ENCODE measurements at places on chromosomes 1 and 21.

GRCh38 chr1:10904396-10905358 is 107.8 kb upstream of the TARDBP start:
- no peak for DNase-seq

GRCh38 chr1:101178341-101178687 is 58.5 kb upstream of the S1PR1 start:
- no peak for DNase-seq

DNA sequence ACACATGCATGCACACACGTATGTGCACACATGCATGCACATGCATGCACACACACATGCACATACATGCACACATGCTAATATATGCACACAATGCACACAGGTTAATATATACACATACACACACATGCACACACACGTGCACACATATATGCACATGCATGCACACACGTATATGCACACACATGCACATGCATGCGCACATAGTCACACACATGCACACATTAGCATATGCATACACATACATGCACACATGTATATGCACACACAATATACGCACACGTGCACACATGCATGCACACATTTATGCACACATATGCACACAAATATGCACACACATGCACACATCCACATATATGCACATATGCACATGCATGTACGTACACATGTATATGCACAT is 506.8 kb downstream of the MATN1 start:
- no peak for DNase-seq

- no peak for DNase-seq
These were observed 18.0 kb upstream of the ID3 start for GRCh38 chr1:23577056-23578004.

- DNase-seq = no peak
These were observed 2212.8 kb downstream of the MRPL39 start for GRCh38 chr21:23394458-23394857.

DNA sequence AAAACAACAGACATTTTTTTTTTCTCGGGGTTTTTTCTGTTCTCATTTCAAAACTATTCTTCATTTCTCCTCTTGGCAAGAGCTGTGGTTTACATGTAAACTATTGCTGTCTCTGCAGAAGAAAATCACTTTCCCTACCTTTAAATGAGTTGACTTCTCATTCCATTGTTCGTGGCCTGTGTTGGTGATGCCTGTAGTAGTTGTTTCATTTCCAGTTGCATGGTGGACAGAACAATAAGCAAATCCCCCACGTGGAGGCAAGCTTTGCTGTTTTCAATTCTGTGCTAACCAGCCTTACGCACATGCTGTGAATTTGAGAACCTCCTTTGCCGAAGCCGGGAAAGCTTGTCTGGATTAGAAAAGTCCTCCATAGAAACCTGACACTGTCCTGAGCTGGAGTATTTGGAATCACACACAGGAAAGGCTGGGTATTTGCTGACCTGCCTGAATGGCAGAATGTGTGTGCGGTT is 26.2 kb upstream of the MAP3K7CL start:
- no peak for DNase-seq

DNA sequence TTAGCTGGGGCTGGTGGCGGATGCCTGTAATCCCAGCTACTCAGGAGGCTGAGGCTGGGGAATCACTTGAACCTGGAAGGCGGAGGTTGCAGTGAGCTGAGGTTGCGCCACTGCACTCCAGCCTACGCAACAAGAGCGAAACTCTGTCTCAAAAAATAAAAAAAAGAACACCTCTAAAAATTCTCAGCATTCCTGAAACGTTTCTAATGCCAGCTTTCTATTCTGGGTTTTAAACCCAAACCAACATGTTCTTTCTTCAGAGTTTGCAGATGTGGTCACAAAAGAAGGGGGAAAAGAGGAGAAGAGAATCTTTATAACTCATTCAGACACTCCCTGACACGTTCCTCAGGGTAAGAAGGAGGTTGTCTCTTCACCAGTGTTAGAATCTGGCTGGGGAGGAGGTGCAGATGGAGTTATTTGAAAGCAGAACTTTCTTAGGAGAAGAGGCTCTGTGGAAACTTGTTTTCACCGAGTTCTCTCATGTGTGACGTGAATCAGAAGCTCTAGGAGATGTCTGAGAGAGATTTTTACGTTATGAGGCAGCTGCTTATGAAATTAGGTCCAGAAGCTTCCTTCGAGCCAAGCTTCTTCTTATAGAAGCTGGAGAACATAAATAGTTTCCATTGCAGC is 17.8 kb upstream of the CNR2 start:
- DNase-seq = no peak

GRCh38 chr1:246005067-246005466 is 502.0 kb downstream of the SMYD3 start:
- no peak for DNase-seq

DNA sequence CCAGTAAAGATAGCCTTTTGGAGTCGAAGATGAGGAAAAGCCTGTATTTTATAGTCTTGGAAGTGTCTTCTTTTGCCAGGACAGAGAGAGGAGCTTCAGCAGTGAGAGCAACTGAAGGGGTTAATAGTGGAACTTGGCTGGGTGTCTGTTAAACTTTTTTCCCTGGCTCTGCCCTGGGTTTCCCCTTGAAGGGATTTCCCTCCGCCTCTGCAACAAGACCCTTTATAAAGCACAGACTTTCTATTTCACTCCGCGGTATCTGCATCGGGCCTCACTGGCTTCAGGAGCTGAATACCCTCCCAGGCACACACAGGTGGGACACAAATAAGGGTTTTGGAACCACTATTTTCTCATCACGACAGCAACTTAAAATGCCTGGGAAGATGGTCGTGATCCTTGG is at the start of gene VCAM1:
TSS of gene VCAM1 (plus strand) at position 253 of the 400 bp plus-strand sequence. CDS start at position 372, 119 bp downstream.
- DNase-seq = no peak

- DNase-seq = no peak
These were observed 28.9 kb upstream of the RBM15 start for GRCh38 chr1:110310300-110310699.

GRCh38 chr1:22143065-22144033 is at the start of gene WNT4:
TSS of gene WNT4 (minus strand) at chr1:22143097. CDS start at chr1:22142922, 175 bp downstream.
- DNase-seq = no peak

GRCh38 chr1:214523124-214523824 is 28.1 kb downstream of the PTPN14 start:
- no peak for DNase-seq

- DNase-seq = no peak
These were observed 103.5 kb downstream of the MAST2 start for GRCh38 chr1:45906883-45907282.

- no peak for DNase-seq
These were observed 41.0 kb upstream of the F3 start for GRCh38 chr1:94582565-94582964.

- peak; percentile 37 for DNase-seq
These were observed 51.9 kb upstream of the SYNC start for GRCh38 chr1:32754317-32755097.

GRCh38 chr1:16126160-16126559 is 29.7 kb downstream of the EPHA2 start:
- DNase-seq = no peak

- no peak for DNase-seq
These were observed 477.5 kb downstream of the SMYD3 start for GRCh38 chr1:246029616-246030015.

DNA sequence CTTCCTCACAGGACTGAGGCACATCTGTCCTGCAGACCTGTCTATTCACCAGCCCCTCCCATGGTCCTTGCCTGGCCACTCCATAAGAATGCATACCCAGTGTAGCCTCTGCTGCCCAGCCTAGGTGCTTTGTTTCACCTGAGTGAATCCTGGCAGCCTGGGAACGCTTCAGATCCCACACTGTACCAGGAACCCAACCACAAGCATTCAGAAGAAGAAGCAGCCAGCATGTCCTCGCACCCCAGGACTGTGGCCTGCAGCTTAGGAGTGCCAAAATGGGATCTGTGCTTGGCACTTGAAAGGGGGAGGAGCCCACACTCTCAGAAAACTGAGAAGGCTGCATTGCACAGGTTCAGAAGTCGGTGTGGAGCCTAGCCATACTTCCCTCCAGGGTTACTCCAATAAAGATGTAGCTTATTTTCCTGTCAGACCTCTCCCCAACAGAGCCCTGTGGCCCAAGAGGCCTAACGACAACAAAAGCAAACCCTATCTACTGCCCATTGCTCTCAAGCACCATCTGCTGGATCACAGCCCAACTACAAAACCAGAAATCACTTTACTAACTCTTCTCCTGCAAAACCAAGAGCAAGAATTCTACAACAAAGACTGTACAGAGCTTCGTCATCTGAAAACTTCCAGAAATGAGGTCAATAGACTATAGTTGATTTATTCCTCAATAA is 923.1 kb upstream of the NEGR1 start:
- DNase-seq = no peak

GRCh38 chr1:38026592-38027200 is 14.2 kb downstream of the UTP11 start:
- DNase-seq = no peak

GRCh38 chr1:206739411-206740076 is 31.0 kb upstream of the IL19 start:
- DNase-seq = no peak

DNA sequence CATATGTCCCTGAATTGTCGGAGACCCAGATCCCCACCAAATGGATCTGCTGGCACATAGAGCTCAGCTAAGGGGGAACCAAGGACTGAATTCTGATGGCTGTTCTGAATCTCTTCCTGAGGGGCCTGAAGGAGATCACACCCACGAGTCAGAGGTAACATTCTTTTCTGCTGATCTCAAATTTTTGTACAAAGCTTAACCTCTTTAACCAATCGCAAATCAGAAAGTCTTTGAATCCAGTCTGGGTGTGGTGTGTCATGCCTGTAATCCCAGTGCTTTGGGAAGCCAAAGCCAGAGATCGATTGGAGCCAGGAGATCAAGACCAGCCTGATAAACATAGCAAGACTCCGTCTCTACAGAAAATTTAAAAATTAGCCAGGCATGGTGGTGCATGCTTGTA is 62.8 kb upstream of the PRRC2C start:
- no peak for DNase-seq

GRCh38 chr1:58804853-58805565 is 21.2 kb upstream of the JUN start:
- DNase-seq = no peak

- no peak for DNase-seq
These were observed 44.0 kb upstream of the PKN2 start for GRCh38 chr1:88640060-88640459.

DNA sequence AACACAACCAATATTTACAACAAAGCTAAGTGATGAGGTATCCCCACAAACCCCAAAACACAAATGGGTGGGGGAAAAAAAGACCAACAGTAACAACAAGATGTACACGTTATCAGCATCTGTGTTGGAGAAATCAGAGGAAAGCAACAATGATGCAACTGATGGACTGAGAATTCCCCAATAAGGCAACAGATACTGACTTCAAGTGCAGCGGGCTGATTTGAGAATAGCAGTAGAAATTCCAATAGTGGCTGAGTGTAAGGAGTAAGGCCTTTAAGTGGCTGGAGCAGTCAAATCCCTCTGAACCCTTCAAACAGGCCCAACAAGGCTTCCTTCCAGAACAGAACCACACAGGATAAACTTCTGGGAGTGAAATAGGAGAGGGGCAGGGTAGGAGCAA is 97.6 kb downstream of the TM2D1 start:
- no peak for DNase-seq

- DNase-seq = no peak
These were observed 3.6 kb downstream of the SNAP47 start for GRCh38 chr1:227738820-227739219.

DNA sequence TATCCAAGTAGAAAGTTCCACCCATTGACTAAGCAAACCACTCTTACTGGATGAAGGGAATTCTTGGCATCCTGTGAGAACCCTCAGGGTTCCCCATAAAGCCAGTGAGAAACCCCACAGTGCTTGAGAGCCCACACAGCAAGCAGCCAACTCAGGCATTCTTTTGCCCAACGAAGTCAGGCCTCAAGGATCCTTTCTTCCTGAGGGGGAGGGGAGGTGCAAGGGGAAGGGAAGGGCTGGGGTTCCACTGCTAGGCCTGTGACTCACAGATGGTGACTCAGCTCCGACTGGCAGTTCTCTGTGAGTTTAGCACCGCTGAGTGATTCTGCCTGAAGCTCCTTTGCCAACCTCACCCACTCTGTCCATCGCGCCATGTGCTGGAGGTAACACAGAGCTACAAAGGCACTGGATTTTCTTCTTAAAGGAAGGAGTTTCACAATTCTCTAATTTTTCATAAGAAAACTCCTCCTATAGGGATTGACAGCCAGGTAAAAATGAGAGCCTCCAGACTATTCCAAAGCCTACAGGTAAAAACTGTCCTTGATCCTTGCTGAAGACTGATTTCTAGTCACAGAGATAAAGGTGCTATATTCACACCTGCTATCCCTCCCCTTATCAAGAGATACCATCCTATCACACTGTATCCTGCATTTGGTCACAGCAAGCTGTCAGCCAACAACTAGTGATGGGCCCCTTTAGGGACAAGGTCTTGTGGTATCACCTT is 4.8 kb downstream of the ENO1 start:
- peak; percentile 82 for DNase-seq

- no peak for DNase-seq
These were observed 213.0 kb upstream of the PRMT6 start for GRCh38 chr1:106843518-106843917.

GRCh38 chr21:44377201-44377921 is 23.9 kb downstream of the TRPM2 start:
- DNase-seq = no peak

- no peak for DNase-seq
These were observed 104.2 kb upstream of the DMRTA2 start for GRCh38 chr1:50527249-50527986.

DNA sequence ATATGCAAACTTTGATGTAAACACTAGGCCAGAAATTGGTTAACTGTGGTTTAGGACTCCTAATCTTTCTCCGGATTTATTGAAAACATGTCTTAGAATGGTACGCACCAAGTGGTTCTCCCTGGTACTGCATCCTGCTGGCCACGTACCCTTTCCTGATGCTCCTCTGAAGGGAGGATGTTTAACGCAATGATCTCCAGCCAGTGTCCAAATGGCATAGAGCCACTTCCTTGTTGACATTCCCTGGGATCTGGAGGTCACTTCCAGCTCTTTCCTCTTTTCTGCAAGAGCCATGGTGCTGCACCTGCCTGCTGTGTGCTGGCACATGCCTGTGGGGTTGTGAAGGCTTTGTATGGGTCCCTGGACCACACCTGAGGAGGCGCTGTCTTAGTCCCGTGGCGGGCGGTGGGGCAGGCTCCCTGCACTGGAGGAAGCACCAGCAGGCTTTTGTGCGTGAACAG is 53.9 kb downstream of the GALNT2 start:
- DNase-seq = peak; percentile 73

DNA sequence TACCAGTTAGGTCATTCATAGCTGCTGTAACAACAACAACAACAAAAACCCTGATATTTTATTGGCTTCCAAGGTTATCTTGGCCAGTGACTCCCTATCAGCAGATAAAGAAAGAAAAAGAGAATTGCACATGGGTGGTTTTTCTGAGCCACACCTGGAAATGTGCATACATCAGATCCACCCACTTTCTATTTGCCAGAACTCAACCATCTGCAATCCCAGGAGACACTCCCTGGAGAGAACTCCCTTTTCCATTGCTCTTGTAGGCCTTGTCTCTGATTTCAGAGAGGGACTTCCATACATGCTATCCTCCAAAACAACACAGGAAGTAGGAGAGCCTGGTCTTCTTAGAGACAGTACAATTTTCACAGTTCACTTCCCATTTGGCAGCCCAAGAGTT is 74.9 kb upstream of the ZC3H11B start:
- DNase-seq = no peak
